ENCODE measurements at places on chromosomes 3 and 15. TPM values are rescaled to one million over a fixed set of nuclear protein-coding genes. Genes with fewer than 3 reads are reported as not detected.
A peak's percentile ranks its signal among the peaks of the same experiment; 100 is the strongest.

DNA sequence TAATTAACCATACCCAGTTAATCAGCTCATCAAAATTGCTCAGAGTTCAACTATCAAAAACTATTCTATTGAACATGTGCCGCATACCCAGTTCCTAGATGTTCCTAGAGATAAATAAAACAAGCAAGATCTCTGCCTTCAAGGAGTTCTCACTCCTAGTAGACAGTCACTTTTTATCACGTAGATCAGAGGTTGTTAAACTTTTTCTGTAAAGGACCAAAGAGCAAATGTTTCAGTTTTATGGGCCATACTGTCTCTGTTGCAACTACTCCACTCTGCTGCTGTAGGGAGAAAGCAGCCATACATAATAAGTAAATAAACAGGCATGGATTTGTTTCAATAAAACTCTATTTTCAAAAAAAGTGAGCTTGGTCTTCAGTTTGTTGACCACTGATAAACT is 7.9 kb downstream of the FBN1 start:
- no peak for DNase-seq

DNA sequence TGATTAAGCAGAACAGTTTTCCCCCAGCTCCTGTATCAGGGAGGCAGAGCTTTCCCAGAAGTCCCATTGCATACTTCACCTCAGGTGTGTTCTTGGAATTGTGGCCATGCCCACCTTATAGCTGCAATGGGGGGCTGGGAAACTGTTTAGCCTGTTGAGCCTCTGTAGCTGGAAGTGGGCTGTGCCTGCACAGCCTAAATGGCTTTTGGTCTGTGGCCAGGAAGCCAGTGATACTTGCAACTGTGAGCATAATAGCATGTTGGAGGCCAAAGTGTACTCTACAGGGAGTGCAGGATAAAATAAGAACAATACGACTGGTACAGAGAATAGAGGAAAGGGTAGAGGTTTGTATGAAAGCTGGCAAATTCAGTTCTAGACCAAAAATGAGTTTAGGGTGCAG is 248.5 kb downstream of the PTPRG start:
- DNase-seq, result no peak

GRCh38 chr3:50356553-50356952 is 2.8 kb downstream of the TMEM115 start:
- DNase-seq, result no peak

GRCh38 chr15:66937588-66937987 is 127.8 kb upstream of the SMAD3 start:
- DNase-seq, result no peak

GRCh38 chr15:50145451-50145872 is 26.4 kb upstream of the ATP8B4 start:
- peak; percentile 41 for DNase-seq

DNA sequence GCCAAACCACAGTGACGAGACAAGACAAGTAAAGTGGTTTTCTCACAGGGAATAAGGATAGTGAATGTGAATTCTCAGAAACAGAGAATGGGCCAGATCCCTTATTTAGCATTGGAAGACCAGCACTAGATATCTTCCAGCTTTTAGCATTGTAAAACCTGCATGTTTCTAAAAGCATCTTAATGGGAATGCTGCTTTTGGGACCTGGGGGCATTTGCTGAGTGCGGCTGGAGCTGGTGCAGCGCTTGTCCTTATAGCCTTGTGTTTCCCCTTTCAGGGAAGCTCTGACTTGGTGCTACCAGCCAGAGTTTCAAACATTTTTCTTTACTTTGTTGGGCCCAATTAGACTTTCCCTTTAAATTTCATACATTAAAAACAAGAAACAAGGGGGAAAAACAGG is 52.9 kb downstream of the CLSTN2 start:
- no peak for DNase-seq

DNA sequence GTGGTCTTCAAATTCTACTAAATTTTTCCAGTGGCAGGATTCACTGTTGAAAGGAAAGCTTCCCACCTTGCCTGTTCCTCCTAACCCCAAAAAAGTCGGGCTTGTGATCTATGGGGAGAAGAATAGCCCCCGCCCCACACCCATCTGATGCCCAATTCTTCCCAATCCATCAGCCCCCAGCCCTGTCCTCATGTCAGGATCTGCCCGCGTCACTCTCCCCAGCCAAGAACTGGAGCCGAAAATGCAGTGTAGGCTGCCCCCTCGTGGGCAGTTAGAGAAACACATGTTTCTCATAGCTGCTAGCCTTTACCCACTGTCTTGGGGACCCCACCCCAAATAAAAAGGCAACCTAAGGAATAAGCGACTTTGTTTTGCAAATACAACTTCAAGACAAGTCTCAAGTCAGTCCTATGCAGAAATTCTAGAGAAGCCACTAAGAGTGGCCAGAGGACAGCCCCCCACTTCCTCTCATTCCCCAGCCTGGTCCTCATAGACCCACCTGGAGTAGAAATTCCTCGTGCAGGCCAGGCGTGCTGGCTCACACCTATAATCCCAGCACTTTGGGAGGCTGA is 13.0 kb upstream of the CSK start:
- no peak for DNase-seq

DNA sequence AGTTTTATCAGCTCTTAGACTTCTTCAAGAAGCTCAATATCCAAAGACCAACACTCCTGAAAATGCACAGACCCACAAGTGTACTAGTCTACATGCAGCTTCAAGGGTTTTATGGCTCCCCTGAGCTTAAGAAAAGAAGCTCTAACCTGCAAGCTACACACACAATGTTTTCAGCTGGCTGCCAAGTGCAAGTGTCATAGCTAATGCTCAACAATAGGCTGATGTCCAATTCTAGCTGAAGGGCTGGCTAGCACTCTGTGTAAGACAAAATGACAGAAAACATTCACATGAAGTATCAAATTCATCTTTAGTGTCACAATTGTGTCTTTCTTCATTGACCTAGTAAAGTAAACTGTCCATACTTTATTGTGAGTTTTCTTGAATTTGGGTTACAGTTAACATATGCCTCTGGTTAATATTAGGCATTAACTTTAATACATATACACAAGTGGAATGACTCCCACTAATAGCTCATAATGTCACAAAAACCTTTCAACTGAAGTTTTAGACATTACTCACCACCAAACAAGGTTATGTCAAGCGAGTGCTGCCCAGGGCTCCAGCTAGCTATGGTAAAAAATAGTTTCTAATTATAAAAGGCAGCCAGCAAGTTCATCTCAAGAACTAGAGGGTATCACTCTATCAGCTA is 15.1 kb downstream of the ABI3BP start:
- no peak for DNase-seq

DNA sequence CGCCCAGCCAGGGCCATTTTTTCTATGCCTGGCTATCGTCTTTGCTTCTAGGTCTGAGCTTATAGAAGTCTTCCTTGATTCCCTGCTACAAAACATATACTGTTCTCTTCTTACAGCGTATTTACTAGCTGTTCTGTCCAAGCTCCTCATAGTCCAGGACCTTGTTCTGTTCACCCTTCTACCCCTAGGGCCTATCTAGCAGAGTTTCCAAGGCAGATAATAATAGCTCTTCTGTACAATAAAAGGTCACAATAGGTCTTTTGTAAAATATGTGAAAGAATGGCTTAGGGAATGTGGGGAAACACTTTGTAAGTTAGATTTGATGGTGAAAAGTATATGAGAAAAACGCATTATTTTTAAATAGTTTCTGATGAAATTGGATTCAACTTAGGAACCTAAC is 158.2 kb downstream of the P3H2 start:
- no peak for DNase-seq

GRCh38 chr15:31842532-31843195 is 187.7 kb upstream of the CHRNA7 start:
- DNase-seq, result no peak

DNA sequence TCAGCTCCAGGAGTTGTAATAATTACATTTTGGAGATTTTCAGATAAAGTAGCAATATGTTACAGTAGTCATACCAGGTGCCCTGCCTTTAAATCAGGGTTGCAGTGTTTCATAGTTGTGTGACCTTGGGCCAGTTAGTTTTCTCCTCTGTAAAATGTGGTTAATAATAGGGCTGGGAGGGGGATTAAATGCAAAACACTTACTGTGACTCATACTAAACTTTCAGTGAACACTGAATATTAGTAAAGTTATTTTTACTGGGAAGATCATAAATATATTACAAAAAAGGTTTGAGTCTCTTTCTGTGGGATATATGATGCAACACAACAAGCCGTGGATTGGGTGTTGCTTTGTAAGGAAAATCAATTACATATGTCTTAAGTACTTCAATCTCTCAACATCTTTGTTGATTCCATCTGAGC is 1.1 kb upstream of the EBLN2 start:
- no peak for DNase-seq

DNA sequence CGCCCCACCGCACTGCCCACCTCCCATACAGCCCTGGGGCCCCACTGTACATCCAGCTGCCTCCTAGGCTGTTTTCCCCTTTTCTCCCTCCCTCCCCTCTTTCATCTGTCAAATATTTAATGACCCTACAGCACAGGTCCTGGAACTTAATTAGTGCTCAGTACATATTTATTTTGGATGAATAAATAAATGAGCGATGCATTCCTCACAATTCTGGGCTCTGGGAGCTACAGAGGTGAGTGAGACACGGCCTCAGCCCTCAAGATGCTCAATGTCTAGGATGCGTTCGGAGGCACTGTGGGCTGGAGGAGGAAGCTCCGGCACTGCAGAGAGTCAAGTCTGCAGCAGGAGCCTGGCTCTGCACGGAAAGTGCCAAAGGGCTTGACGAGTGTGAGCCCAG is 175.0 kb downstream of the FAM43A start:
- DNase-seq, result no peak

DNA sequence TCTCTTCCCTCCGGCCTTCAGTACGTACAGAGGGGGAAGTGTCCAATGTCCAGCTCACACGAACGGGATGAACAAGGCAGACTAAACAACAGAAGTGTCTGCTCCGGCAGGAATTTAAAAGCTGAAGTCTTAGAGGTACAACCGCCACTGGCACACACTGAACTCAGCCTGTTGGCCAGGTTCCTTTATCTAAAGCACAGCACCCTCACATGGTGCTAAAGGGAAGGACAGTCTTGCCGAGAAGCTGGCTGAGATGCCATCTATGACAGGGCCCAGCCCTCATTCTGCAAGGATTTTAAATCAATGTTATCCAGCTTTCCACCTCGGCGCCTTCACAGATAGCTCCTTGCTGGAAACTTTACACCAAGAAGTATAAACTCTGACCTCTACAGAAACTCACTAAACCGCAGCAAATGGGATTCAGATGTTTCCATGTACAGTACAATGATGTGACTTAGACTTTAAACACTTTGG is 2.8 kb downstream of the ADAMTS17 start:
- DNase-seq, result peak; percentile 67

- no peak for DNase-seq
These were observed 10.5 kb downstream of the SHF start for GRCh38 chr15:45177285-45177684.

GRCh38 chr3:33331414-33331813 is 54.2 kb downstream of the FBXL2 start:
- DNase-seq, result no peak

DNA sequence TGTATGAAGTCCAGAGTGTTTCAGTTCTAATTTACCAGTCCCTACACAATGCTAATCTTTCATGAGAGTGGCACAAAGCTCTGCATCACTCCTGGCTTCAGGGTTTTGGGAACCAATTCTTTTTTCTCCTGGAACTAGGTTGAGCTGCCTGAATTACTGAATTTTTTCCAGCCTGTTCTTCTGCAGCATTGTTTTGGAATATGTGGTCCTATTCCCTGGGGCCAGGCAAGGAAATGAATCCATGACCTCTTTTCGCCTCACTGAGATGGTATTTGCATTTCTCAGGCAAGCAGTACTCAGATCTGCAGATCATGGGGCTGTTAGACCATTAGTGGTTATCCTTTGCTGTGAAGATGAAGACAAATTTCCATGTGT is 25.6 kb upstream of the GPR171 start:
- DNase-seq, result no peak

GRCh38 chr15:88161636-88162035 is 94.9 kb downstream of the NTRK3 start:
- DNase-seq, result no peak

DNA sequence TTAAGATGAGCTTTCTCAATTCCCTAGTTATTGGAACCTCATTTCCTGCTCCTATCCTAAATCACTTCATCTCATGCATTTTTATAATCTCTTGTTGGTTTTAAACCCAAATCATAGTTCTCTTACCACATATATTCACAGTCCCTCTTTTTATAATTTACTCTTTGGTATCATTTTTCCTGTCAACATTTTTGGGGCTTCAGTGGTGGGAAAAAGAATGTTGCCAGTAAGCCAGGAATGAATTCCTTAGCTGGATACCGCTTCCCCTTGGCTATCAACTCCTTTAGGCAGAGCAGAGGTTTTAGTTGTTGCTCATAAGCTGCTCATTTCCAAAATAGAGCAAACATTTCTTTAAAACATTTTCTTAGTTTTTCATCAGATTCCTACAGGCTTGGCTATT is 112.3 kb downstream of the GALK2 start:
- DNase-seq, result no peak

- DNase-seq, result no peak
These were observed 81.8 kb downstream of the CLASP2 start for GRCh38 chr3:33636125-33636850.

- no peak for DNase-seq
These were observed 496.0 kb upstream of the THBS1 start for GRCh38 chr15:39084674-39085530.

GRCh38 chr3:119817583-119818363 is 35.9 kb downstream of the NR1I2 start:
- DNase-seq, result no peak

DNA sequence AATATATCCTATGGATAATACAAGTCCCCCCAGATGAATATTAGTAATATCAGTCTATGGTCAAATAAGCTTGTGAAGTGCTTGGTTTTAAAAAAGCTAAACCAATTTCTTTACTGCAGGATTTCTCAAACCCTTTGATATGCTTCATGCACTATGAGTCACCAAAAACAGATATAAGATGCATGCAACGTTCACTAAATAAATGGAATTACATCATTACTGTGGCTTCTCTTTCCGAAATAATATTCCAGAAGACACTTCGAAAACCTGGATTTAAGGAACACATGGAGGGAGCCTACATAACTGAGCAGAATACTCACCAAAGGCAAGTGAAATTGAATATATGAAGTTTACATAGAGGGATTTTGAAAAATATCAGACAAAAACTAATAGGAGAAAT is 126.3 kb upstream of the ABI3BP start:
- no peak for DNase-seq

GRCh38 chr3:119343719-119344118 is 49.5 kb downstream of the ARHGAP31 start:
- no peak for DNase-seq

The CDCP1 gene
- polyA plus RNA-seq, result 1.1 TPM

The CCR3 gene
- not detected for polyA plus RNA-seq

The NR2E3 gene
- polyA plus RNA-seq, result 0.64 TPM

The AHSG gene
- 0.44 TPM for polyA plus RNA-seq

The GRM7 gene
- polyA plus RNA-seq, result 3.4 TPM

The GOLGA6L24 gene
- not detected for polyA plus RNA-seq

The DUOX2 gene
- 0.05 TPM for polyA plus RNA-seq

The ZNF621 gene
- polyA plus RNA-seq, result 32.7 TPM

The CADM2 gene
- polyA plus RNA-seq, result 0.79 TPM

The NR1I2 gene
- polyA plus RNA-seq, result 0.65 TPM

The PLA2G4E gene
- polyA plus RNA-seq, result not detected

The ACOX2 gene
- 34.9 TPM for polyA plus RNA-seq

The STAB1 gene
- polyA plus RNA-seq, result 35.3 TPM

The IL17RE gene
- polyA plus RNA-seq, result 20.3 TPM

The ERICH6 gene
- 0.46 TPM for polyA plus RNA-seq

Data from left renal cortex interstitium (tissue), 4 donors.